ENCODE measurements at places on chromosomes 13 and 19. TPM values are rescaled to one million over a fixed set of nuclear protein-coding genes. Genes with fewer than 3 reads are reported as not detected.

DNA sequence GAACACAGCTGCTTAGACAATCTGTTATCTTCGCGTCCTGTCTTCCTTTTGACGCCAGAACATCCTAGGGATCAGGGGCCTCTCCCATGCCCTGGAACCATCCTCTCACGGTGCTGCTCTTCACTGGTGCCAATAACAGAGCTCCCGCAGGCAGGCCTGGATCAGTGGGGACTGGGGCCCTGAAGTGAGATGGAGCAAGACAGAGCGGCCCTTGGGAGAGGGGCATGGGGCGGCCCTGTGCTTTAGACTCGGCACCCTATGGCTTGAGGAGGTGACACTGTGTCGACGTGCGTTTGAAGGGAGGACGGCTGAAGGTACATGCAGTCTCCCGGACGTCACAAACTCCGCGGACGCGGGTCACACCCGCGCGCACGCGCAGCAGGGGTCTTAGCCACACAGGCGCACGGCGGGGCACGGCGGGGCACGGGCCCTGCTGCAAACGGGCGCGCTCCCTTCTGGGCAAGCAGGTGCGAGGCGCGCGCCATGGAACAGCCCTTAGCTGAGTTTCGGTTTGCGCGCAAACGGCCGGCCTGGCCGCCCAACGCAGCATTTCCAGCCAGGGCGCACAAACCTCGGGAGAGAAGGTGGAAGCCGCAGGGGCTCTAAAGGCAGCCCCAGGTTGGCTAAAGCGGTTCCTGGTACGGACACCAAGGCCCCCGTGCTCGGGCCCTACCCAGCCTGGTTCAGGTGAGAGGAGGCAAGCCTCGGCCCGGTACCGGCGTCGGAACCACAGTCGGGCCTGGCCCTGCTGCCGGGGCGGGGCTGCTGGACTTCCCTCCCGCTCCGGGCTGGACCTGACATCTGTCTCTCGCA lies 16.5 kb upstream of the RNF17 start:
- DNase-seq: peak; percentile 15
- no peak overlapping the region for H3K4me3 ChIP-seq
- H3K27ac ChIP-seq: no peak overlapping the region

GRCh38 chr19:19335408-19336158 lies 15.0 kb downstream of the MAU2 start:
- DNase-seq: no peak
- no peak overlapping the region for H3K4me3 ChIP-seq
- no peak overlapping the region for H3K27ac ChIP-seq
- no peaks in the 10 kb centered on the region for H3K27me3 ChIP-seq
- H3K4me1 ChIP-seq: peaks cover 2% of the 10 kb centered on the region

- H3K27me3 ChIP-seq: no peaks in the 10 kb centered on the region
- peak overlapping the region; percentile 14 for H3K27ac ChIP-seq
- peak; percentile 83 for DNase-seq
- H3K4me3 ChIP-seq: no peak overlapping the region
- H3K4me1 ChIP-seq: peaks cover 13% of the 10 kb centered on the region
- peaks cover 2% of the 10 kb centered on the region for H3K36me3 ChIP-seq
These were observed 37.3 kb downstream of the DNAJC3 start for GRCh38 chr13:95714142-95714832.

GRCh38 chr13:35210261-35210660 lies 266.2 kb downstream of the MAB21L1 start:
- no peak overlapping the region for H3K27ac ChIP-seq
- H3K4me1 ChIP-seq: no peaks in the 10 kb centered on the region
- no peaks in the 10 kb centered on the region for H3K27me3 ChIP-seq
- no peak for DNase-seq

GRCh38 chr13:74825152-74825937 lies 656.6 kb downstream of the TBC1D4 start:
- no peaks in the 10 kb centered on the region for H3K4me1 ChIP-seq
- no peak overlapping the region for H3K4me3 ChIP-seq
- H3K27ac ChIP-seq: no peak overlapping the region
- H3K36me3 ChIP-seq: no peaks in the 10 kb centered on the region

Gene ZC3H4
- polyA plus RNA-seq: 8.4 TPM

Gene KCNN1
- not detected for polyA plus RNA-seq

Gene TEX101
- polyA plus RNA-seq: not detected
